Left cardiac atrium (tissue), 4 donors: ENCODE measurements at places on chromosomes 16 and 17. TPM values are rescaled to one million over a fixed set of nuclear protein-coding genes. Genes with fewer than 3 reads are reported as not detected.

GRCh38 chr17:77132411-77133086 lies 8.2 kb upstream of the SEC14L1 start:
- DNase-seq: no peak

DNA sequence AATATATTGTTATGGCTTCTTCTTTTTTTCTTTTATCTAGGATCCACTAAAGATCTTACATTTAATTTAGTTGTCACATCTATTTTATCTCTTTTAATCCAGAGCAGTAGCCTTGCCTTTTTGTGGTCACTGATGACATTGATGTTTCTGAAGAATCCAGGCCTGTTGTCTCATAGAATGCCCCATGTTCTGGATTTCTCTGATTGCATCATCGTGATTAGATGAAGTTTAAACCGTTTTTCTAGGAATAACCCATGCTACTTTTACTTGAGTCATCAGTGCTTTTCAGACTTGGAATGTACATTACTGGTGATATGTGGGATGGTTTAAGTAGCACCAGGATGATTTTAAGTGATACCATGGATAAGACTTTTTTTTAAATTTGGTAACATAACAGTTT lies 106.4 kb upstream of the CES5A start:
- DNase-seq: no peak

DNA sequence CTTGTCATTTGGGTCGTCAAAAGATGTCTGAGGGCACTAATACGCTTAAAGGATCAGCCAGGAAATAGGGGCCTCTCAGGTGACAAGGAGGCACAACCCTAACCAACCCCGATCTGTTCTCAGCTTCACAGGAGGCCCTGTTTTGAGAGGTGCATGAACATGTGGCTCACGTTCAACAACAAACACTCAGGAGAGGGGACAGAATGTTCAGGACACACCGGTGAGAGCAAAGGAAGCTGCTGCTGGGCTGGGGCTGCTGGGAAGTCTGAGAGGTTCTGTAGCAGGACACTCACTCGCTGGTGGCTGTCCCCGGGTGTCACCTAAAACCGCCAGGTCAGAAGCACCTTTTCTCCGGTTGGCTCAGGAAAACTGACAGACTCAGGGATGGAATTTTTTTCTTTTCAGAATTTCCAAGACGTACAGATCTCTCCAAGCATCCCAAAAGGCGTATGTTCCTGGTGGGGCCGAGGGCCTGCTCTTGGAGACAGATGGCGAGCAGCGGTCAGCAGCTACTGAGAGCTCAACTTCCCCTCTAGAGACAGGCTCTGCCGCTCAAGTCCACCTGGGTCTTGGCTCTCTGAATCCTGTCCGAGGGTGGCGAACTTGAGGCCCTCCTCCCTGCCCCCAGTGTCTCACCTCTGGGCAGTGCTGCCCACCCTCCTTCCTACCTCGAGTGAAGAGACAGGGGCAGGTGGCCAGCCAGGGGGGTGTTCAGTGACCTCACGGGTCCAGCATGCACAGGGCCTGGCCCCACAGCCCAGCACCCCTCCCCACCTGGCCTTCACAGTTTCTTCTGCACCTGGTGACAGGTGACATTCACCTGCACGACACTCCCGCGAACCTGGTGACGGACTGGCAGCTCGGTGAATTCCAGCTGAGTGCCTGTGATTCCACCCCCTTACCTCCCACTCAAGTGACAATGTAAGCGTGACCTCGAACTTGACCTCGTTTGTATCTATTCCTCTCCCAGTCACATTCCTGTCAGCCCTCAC lies 22.9 kb downstream of the CLUH start:
- DNase-seq: peak; percentile 30

DNA sequence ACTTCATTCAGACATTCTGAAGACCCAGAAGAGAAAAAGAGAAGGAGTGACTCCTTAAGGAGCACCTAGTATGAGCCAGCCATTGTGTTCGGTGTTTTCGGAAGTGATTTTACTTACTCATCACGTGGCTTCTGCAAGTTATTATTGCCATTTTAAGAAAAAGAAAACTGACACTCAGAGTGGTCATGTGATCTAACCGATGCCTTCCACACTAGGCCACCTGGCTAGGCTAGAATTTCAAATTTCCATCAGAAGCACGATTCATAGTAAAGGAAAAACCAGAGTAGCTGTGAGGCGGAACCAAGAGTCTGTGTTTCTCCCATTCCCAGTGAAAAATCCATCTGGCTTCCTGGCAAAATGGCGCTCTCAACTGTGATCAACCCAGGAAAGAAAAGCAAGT lies 32.0 kb downstream of the GTF3C1 start:
- DNase-seq: no peak

GRCh38 chr16:9033125-9033830 lies 58.2 kb upstream of the HAPSTR1 start:
- peak; percentile 29 for DNase-seq

DNA sequence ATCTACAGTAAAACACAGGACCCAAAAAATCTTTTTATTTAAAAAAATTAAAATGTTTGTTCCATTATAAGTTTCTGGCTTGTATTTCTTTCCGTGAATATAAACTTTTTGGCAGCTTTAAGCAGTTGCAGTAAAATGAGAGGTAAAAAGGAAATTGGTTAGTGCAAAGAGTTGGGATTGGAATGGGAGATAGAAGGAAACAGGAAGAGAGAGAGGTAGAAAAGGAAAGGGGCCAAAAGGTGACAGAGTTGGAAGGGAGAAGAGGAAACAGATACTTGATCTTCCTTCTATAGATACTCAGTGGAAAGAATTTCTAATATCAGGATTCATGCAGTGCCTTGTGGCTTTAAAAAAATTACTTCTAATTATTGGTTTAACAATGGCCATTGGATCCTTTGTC lies 63.5 kb downstream of the NQO1 start:
- DNase-seq: no peak

DNA sequence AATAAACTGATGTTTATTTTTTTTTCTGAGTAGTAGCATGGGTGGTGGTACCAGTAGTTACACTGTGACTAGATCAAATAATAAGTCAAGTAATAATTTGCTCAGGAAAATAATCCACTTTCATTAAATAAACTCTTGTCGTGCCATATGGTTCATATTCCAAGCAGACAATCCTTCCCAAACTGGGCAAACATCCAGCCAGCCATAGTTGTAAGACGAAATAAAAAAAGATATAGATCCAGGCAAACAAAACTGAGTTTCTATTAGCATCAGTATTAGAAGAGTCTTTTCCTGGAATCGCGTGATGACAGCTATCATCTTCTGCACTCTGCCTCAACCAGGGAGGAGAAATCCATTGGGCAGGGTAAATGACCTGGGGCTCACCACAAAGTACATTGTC lies 508.4 kb upstream of the GOT2 start:
- no peak for DNase-seq

DNA sequence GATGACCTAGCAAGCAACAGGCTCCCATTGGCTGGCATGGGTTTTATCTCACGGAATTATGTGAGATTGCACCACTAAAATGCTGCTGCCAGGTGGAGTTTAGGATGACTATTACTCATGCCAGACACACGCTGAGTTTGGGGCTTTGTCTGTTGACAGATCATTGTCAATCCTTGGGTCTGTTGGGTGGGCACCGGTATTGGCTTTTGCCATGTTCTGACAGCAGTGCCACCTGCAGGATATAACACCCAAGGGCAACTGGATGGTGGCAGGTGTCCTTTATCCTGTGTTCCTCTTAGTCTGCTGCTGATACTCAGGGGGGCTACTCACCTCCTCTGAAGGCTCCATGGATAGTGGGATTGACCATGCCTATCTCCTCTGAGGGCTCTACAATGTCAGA lies 221.6 kb upstream of the DYNLRB2 start:
- DNase-seq: no peak

- DNase-seq: peak; percentile 34
Measured at GRCh38 chr17:10063730-10064241, 134.6 kb downstream of the GAS7 start.

DNA sequence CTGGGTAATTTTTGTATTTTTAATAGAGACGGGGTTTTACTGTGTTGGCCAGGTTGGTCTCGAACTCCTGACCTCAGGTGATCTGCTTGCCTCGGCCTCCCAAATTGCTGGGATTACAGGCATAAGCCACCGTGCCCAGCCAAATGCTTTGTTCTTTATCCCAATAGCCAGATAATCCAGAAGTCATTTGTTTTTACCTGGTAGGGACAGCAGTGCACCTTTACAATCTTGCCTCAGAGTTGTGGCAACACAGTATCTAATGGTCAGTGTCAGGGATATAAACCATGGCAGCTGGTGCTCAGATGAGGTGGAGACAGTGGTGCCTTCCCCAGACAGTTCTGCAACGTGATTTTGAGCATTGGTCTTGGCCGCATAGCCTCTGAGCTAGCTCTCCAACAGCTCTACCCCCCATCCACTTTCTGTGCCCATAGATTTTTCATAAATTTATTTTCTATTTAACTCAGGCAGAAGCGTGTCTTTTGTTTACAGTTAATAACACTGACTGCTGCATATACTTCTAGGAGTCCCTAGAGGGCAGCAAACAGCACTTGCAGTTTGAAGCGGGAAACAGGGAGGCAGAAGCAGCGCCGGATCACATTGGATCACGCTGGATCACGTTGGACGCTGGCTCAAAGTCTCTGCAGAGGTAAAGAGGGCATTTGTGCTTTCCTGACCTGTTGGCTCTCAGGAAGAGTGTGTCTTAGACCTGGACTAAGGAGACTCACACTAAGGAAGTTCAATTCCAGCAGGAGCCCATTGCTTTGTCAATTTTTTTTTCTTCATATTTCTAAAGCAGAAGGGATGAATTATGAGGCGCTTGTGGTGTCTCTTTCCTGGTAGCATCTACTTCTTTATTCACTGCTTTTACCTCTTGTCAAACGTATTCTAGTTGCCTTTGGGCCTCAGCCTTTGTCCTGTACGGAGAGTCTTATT lies 5.1 kb upstream of the GGT6 start:
- DNase-seq: peak; percentile 68

DNA sequence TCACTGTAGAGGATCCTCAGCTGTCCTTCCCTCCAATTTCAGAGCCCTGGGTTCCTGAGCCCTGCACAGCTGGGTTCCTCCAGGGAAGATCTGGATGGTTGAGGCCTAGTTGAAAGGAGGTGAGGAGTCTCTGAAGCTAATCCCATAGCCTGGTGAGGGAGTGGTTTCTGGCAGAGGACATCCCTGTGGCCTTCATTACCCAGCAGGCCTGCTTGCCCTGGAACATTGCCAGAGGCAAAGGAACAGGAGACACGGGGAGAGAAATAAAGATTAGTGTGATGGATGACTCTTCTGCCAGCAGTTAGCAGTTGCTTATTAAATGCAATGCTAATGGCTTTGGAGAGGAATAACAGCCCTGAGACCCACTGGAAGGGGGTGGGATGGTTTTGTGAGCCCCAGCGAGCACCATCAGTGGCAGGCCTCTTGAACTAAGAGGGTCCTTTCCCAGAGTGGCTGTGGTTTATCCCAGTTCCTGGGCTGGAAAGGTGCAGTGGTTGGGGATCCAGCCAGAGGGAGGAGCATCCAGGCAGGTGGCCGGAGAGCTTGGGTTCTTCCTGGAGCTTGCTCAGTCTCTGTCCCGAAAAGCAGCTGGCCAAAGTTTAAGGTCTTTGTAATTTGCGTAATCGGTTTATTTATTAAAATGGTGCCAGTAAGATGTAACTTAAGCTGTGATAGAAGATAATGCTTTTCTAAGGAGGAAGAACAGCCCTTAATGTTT lies 209.7 kb downstream of the CCDC182 start:
- DNase-seq: no peak

DNA sequence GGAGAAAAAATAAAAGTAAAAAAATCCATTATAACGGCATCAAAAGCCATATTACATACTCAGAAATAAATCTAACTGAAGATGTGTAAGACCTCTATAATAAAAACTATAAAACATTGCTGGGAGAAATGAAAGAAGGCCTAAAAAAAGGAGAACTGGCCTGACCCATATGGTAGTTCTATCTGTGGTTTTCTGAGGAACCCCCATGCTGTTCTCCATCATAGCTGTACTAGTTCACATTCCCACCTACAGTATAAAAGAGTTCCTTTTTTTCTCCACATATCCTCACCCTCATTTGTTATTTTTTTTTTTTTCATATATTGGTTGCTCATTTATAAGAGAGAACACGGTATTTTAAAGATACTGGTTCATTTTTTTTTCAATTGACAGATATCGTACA lies 191.8 kb downstream of the STX8 start:
- no peak for DNase-seq

GRCh38 chr16:14199624-14200023 lies 128.5 kb downstream of the MRTFB start:
- no peak for DNase-seq

- no peak for DNase-seq
Measured at GRCh38 chr16:9112166-9112843, 20.9 kb downstream of the HAPSTR1 start.

Gene UBALD2
- total RNA-seq: 21.3 TPM

Gene CCDC200
- not detected for total RNA-seq

Gene GRAPL
- 2.8 TPM for total RNA-seq

Gene SPIRE2
- total RNA-seq: 2.0 TPM

Gene KCNG4
- total RNA-seq: not detected
